ENCODE measurements at places on chromosomes 16 and 17.

DNA sequence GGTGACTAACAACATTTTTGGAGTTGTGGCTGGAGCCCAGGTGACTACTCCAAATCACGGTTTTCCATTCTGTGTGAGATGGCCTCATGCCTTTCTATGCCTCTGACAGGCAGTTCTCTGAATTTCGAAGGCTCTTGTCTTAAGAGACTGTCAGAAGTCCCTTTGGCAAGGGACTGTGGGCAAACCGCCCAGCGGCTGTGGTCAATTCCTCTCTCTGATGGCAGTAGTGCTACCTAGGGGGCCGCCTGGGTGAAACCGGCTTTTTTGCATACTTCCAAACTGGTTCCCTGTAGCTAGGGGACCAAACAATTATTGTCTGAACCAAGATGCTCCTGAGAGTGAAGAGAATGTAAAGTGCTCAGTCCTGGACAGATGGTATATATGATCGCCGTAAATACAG, 86.3 kb downstream of the SDR42E1 start:
- no peak for DNase-seq

GRCh38 chr16:782766-783403, 5.3 kb downstream of the RPUSD1 start:
- DNase-seq = no peak

DNA sequence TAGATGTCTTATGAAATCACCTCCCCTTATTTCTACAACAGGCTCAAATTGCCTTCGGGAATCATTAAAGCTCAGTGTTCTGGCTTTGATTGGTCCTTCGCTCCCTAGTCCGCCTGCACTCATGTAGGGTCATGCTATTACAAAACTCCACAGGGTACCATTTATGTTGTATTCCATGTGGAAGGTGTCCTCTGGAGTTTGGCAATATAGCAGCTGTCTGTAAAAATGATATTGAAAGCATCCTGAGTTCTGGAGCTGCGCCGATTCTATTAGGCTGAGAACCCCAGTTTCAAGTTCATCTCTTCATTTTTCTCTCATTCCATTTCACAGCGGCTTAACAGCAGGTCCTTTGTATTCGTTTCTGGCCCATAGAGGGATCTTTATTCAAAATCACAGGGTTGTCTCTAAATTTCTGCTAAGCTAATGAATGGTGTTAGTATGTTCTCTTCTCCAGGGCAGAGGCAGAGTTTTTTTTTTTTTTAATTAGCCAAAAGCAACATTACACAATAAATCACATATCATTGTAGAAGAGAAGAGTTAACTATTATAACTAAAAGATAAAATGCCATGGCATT, 71.9 kb upstream of the TEKT1 start:
- no peak for DNase-seq

- no peak for DNase-seq
Measured at GRCh38 chr16:87847785-87848675, 21.3 kb downstream of the SLC7A5 start.

DNA sequence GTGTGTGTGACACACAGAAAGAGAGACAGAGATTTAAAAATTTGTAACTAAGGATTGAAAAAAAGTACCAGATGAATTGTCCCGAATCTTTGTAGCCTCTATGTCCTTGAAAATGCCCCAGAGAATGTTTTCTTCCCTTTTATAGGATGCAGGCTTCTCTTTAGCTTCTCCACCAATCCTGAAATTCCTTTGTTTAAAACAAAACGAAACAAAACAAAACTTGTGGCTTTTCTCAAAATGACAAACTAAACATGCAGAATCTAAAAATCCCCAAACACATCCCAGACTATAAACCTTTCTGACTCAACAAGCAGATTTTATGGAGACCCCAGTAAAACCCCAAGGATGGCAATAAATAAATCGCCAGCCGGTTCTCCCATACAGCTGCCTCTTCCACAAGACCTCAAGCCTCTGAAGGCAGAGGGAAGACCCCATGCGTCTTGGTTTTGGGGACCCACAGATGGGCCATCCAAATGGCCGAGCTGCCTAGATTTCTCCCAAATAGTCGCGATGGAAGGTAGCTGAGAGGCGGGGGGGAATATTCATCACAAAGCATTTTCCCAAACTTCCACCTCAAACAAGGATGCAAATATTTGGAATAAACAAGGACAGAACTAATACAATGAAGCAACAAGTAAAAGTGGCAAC, 269.5 kb upstream of the FOXF1 start:
- no peak for DNase-seq

DNA sequence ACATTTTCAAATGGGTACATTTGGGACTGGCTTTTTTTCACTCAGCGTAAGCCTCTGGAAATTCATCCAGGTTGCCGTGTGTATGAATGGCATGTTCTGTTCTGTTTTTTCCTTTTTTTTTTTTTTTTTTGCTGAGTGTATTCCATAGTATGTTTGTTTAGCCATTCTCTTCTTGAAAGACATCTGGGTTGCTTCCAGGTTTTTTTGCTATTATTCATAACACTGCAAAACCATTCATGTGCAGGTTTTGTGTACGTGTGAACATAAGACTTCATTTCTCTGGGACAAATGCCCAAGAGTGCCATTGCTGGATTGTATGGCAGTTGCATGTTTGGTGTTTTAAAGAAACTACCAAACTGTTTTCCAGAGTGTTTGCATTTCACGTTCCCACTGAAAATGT, 335.9 kb upstream of the TNRC6C start:
- no peak for DNase-seq

DNA sequence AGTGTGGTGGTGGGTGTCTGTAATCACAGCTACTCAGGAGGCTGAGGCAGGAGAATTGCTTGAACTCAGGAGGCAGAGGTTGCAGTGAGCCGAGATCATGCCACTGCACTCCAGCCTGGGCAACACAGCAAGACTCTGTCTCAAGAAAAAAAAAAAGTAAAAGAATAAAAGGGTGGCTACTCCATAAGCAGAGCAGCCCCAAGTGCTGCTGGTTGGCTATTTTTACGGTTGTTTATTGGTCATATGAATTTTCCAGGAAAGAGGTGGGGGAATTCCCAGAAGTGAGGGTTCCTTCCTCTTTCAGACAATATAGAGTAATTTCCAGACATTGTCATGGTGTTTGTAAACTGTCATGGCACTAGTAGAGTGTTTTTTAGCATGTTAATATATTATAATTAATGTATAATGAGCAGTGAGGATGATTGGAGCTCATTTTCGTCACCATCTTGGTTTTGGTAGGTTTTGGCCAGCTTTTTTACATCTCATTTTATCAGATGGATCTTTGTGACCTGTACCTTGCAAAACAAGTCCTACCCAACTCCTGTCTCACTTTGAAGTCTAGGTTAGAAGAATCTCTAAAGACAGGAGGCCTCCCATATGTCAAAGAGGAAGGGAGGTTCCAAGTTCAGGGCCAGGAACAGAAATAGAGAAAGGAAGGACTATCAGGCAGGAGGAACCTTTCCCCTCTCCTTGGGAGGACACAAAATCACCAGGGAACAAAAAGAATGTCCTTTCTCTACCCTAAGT, 39.1 kb downstream of the HOXB1 start:
- DNase-seq = no peak

DNA sequence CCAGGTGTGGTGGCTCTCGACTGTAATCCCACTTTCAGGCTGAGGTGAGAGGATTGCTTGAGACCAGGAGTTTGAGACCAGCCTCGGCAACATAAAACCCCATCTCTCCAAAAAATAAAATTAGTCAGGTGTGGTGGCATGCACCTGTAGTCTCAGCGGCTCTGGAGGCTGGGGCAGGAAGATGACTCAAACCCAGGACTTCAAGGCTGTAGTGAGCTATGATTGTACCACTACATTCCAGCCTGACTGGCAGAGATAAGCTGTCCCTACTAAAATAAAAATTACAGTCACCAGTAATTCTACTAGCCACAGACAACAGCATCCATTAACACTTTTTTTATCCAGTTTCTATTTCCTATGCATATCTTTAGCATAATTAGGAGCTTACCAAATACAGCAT, 176.3 kb downstream of the CPPED1 start:
- DNase-seq = no peak

DNA sequence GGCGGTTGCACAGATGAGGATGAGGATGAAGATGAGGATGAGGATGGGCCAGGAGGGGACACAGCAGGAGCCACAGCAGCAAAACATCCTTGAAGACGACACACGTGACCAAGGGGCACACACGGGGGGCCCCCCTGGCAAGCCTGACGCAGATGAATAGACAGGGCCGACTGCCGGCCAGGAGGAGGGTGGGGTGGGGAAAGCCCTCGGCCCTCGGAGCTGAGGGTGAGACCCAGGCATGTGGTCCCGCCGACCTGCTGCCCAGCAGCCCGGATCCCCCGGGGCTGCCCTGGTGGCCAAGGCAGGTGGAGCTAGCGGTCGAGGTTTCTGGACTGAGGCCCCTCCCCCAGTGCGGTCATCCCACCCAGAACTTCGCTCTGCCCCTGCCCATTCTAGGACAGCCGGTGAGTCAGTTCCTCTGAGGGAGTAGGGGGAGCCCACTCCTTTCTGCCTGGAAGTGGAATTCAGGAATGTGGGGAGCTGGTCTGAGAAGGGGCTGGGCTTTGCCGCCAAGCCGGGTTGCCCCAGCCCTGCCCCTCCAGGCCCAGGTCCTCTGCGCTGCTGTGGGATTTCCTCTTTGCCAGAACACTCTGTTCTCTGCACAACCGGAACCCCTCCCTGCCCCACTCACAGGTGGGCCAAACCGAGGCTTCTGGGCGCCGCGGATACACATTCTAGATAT, 9.9 kb downstream of the CYGB start:
- no peak for DNase-seq

DNA sequence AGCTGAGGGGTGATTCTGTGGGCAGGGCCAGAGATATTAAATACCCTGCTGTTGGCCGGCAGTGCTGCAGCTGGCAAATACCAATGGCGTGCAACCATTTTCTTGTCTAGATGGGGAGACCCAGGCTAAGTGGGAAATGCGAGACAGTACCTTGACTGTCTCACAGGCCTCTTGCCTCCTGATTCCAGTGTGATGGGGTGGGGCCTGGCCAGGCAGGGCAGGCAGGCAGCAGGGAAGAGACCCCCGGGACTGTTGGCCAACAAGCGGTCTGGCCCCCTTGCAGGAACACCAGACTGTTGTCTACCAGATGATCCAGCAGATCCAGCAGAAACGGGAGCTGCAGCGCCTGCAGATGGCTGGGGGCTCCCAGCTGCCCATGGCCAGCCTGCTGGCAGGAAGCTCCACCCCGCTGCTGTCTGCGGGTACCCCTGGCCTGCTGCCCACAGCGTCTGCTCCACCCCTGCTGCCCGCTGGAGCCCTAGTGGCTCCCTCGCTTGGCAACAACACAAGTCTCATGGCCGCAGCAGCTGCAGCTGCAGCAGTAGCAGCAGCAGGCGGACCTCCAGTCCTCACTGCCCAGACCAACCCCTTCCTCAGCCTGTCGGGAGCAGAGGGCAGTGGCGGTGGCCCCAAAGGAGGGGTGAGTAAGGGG, 5.7 kb upstream of the CISD3 start:
- no peak for DNase-seq

DNA sequence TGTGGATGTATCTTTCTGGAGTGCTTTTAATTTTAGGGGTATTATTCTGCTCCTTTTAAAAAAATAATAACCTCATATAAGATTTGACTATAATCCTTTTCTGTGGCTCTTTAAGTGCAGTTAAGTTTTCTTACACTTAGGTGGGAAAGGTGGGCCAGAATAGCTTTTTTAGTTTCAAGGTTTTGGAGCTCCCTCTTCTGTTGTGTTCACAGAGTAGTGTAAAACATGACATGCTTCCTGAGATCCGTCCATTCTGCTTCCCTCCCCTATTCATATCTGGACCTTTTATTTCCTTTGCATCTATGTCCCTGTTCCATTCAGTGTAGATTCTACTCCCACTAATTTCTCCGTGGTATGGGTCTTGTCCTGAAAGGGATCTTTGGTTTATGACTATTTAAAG, 12.8 kb downstream of the LRRC36 start:
- no peak for DNase-seq

- no peak for DNase-seq
Measured at GRCh38 chr16:52174168-52174567, 372.8 kb downstream of the TOX3 start.

- DNase-seq = no peak
Measured at GRCh38 chr16:72898216-72898825, 149.6 kb downstream of the ZFHX3 start.

GRCh38 chr16:52561910-52562741, 15.2 kb upstream of the TOX3 start:
- DNase-seq = no peak

DNA sequence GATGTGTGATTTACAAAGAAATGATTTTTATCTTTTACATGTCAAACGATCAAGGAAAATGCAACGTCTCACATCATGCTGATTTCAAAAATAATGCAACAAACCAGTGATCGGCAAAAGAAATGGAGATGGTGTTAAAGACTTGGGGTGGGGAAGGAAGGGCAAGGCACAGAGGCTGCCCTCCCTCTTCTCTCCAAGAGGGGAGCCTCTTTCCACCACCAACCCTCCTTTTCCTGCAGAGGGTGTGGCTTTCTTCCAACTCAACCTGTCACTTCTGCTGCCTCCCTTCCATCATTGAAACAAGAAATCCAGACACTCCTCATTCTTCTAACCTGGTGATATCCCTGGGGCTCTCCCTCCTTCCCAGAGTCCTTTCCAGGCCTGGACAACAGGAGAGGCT, 320.8 kb downstream of the SLC39A11 start:
- DNase-seq = no peak

DNA sequence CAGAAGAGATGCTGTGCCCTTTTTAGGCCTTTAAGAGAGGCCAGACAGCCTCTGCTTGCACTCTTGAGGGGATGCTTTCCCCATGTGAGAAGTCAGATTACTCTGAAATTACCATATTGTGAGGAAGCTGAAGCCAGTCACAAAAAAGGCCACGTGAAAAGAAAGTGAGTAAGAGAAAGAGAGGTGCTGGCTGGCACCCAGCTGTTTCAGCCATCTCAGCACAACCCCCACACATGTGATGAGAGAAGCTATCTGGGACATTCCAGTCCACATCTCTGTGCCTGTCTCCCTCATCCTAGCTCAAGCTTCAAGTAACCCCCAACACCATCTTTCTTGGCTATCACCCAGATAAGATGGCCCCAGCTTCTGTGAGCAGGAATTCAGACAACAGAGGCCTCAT, 131.4 kb downstream of the HS3ST2 start:
- DNase-seq = no peak

GRCh38 chr17:49337884-49338283, 24.2 kb downstream of the ZNF652 start:
- no peak for DNase-seq

DNA sequence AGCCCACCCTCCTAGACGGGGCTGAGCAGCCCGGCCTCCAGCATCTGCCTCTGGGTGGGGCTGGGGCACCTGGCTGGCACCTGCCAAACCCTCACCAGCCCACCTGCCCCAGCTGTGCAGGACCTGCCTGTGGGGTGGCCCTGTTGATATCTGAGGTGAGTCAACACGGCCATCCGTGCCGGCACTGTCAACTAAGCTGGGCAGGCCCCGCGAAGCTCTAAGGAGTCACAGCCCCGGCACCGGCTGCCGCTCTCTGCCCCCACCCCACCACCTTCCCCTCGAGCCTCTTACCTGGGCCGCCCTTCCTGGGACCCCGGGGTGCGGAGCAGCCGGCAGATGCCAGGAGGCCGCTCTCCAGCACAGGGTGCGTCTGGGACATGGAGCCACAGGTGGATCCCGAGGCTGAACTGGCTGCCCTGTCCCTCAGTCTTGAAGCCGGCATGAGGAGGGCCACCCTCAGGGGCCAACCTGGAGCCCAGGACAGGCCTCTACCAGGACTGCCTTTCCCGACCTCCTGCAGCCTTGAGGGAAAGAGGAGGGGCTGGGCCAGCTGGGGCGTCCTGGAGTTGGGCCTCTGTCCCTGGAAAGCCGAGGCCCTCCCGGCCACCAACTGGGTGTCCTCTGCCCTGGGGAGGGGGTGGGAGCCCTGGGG, 515 bp downstream of the CBFA2T3 start:
- DNase-seq = no peak

- DNase-seq = no peak
Measured at GRCh38 chr16:30416624-30417528, 9.5 kb downstream of the ZNF771 start.

- DNase-seq = no peak
Measured at GRCh38 chr17:488993-489757, 136.6 kb upstream of the RPH3AL start.

All from SIG-M5 (cell line).